NCI-H446 treated with DMSO at 0.1 percent for 48 hours (cell line): ENCODE measurements at places on chromosomes 3 and 15.

GRCh38 chr15:80932989-80933388 lies 56.6 kb downstream of the MESD start:
- DNase-seq, result no peak

GRCh38 chr3:29463304-29463703 lies 182.4 kb downstream of the RBMS3 start:
- no peak for DNase-seq

- DNase-seq, result no peak
Measured at GRCh38 chr15:79922512-79923078, 25.8 kb upstream of the MTHFS start.

DNA sequence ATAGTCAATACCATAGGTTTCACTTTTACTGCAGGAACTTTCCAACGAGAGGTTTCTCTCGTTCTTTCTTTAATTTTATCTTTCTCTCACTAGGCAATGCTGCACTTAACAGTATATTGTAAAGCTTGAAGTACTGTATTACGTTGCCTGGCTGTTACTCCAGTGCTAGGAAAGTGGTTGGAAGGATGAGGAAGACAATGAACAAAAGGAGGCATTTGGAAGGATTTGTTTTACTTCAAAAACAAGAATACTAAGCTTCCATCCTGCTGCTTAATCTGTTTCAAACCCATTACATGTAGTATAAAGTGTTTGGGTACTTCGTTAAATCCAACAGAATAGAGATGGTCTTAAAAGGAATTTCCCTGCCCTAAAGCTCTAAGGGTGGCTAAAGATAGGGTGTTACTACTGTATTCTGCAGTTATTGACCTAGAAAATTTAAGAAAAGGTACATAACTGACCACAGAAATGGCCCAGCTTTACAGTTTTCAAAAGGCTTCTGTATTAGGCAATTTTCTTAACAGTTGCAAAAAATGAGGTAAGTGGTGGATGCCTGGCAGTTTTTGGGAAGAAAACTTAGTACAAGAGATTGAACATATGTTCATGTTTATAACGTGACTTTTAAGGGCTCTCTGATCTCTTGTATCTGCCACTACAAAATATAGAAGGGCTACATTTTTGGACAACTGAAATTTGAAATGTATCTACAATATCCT lies 785 bp upstream of the IFT57 start:
- no peak for DNase-seq

GRCh38 chr15:53665930-53666329 lies 93.5 kb downstream of the WDR72 start:
- DNase-seq, result no peak

DNA sequence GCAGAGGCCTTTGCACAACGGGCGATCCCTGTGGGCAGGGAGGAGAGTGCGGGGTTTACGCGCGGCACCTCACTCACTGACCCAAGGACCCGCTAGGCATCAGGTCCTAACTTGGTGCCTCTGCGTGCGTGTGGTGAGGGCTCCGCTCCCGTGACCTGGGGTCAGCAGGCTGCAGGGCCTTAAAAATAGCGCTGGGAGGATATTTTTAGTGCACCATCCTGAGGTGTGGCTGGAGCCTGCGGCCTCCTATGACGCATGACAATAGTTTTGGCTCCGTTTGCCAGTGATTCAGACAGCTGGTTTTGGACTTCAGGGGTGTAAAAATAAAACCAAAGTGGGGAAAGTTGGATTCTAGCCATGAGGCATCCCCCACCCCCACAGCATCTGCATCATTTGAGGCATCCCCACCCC lies 139.0 kb downstream of the FAM43A start:
- no peak for DNase-seq

DNA sequence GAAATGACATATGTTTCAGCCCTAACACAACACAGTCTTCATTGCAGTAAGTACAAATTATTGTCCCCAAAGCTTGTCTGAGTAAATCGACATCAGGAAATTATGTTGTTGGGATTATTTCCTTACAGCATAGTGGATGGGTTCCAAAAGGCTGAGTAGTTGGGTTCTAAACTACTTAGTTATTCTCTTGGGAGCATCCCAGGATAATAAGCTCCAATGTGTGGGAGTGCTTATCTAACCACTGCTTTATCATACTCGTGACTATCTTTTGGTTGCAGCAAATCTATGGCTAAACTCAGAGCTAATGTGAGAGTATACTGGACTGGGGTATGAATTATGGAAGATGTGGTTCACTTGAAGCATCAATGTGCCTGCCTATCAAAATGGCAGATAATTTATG lies 128.5 kb downstream of the RBMS3 start:
- DNase-seq, result no peak

- DNase-seq, result no peak
Measured at GRCh38 chr3:147412917-147413685, 3.9 kb downstream of the ZIC1 start.

GRCh38 chr3:171970301-171970788 lies 69.0 kb upstream of the FNDC3B start:
- DNase-seq, result no peak

GRCh38 chr15:94265009-94265408 lies 33.6 kb downstream of the MCTP2 start:
- no peak for DNase-seq

DNA sequence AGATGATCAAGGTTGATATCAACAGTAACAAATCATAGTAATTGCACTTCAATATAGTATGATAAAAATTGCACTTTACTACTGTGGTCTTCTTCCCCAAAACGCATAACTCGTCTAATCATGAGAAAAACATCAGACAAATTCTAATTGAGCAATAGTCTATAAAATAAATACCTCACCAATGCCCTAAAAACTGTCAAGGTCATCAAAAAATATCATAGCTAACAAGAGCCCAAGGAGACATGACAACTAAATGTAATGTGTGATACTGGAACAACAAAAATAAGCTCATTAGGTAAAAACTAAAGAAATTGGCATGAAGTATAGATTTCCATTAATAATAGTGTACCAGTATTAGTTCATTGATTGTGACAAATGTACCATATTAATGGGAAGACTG lies 85.6 kb upstream of the LRRC3B start:
- DNase-seq, result no peak

- peak; percentile 61 for DNase-seq
Measured at GRCh38 chr3:128487813-128488635, 5.0 kb downstream of the GATA2 start.

GRCh38 chr3:195270817-195271409 lies at the start of gene XXYLT1:
TSS of gene XXYLT1 (minus strand) at chr3:195271159. CDS start at chr3:195271058, 101 bp downstream.
- DNase-seq, result peak; percentile 92

- DNase-seq, result no peak
Measured at GRCh38 chr3:191087391-191087790, 111.7 kb upstream of the OSTN start.

DNA sequence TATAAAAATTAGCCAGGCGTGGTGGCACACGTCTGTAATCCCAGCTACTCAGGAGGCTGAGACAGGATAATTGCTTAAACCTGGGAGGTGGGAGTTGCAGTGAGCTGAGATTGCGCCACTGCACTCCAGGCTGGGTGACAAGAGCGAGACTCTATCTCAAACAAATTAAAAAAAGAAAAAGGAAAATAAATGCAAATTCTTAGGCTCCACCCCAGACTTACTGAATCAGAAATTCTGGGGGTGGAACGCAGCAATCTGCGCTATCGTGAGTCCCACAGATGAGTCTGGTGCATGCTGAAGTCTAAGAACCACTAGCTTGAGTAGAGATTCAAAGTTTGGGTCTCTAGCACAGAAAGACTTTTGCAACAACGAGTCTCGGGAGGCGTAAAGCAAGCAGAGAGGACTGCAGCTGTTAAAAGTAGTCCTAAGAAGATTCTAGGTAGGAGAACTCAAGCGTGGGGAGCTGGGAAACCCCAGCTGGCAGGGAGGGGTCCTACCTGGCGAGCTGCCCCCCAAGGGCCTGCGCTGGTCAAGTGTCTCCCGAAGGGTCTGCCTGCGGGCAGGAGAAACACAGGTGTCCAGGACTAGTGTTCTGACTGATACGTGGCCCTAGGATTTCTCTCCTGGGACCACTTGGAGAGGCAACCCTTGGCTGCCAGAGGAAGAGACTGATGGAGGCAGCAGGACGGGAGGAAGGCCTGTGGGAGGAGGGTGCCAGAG lies 21.9 kb downstream of the CEP19 start:
- DNase-seq, result no peak

GRCh38 chr3:127441764-127442163 lies 148.8 kb downstream of the TPRA1 start:
- no peak for DNase-seq

GRCh38 chr3:23648996-23649395 lies 156.8 kb upstream of the UBE2E1 start:
- DNase-seq, result no peak

DNA sequence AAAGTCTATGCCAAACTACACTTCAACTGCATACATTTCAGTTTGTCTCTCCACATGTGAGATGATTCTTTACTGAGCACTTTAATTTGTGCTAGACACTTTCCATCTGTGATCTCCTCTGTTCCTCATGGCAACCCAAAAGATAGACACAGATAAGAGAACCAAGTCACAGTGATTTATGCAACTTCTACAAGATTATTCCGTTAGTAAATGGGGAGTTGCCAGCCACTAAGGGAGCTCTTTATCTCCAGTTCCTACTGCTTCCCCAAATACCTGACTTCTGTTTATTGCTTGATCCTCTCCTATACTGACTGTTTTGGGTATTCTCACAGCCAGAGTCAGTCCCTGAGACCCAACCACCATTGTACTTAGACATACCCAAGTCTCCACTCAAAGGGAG lies 24.1 kb upstream of the AKAP13 start:
- DNase-seq, result no peak
